Stimulated activated CD8-positive, alpha-beta memory T cell treated with anti-CD3 and anti-CD28 coated beads, Interleukin-15, amount 100 ng/mL, for 1 hour (primary cell): ENCODE measurements at places on chromosomes 12 and 14.

DNA sequence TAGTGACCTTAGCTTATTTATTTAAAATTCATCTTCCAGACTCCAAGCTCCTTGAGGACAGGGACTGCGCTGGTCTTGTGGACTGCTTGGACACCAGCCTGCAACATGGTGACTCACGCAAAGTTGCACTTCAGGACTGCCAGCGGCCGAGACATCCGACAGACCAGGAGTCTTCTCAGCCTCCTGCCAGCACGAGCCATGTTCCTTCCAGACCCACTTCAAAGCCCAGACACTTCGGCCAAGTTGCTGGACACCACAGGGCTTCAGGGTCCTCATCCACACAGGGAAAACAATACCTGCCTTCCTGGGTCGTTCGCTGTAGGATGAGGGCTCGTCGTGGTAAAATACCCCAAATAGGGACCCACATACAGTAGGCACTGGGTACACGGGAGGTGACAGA lies 88.7 kb downstream of the BCL11B start:
- no peak for DNase-seq

DNA sequence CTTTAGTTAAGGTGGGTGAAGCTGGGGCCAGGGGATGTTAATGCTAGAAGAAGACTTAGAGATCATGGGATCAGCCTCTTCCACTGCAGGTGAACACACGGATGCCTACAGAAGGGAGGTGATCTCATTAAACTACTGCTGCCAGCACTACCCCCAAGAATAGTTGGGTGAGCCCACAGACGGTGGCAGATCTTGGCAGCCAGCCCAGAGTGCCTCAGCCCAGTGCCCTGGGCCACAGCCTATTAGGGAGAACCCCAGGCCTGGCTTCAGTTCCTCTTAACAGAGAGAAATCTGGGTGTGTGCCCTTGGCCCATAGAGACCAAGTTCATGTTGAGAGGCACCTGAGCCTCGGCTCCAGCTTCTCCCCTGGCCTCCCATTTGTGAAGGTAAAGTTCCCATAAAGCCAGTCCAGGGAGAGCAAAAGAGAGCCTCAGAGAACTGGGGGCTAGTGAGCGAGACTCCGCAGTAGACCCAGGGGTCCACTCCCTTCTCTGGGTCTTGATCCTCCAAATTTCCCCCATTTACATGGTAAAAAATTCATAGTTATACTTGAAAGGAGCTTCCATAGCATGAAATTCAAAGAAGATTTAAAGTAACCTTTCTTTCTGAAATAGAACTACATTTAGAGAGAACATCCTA lies 125.0 kb upstream of the CCND2 start:
- DNase-seq, result no peak

DNA sequence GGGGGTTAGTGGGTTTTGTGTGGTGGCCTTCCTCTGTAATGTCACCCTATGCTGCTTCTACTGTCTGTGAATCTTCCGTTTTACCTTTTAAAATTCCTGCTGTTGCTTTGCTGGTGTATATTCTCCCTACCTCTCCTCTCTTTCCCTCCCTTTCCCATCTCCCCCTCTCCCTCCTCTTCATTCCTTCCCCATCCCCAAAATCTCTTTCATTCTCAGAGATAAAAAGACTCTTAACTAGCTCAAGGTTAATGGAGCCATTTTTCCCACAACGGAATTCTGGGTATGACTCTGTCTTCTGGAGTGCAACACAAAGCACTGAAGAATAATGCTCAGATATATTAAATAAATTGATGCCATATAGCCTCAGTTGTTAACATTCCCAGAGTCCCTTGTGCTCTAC lies 148.1 kb downstream of the EGLN3 start:
- no peak for DNase-seq

DNA sequence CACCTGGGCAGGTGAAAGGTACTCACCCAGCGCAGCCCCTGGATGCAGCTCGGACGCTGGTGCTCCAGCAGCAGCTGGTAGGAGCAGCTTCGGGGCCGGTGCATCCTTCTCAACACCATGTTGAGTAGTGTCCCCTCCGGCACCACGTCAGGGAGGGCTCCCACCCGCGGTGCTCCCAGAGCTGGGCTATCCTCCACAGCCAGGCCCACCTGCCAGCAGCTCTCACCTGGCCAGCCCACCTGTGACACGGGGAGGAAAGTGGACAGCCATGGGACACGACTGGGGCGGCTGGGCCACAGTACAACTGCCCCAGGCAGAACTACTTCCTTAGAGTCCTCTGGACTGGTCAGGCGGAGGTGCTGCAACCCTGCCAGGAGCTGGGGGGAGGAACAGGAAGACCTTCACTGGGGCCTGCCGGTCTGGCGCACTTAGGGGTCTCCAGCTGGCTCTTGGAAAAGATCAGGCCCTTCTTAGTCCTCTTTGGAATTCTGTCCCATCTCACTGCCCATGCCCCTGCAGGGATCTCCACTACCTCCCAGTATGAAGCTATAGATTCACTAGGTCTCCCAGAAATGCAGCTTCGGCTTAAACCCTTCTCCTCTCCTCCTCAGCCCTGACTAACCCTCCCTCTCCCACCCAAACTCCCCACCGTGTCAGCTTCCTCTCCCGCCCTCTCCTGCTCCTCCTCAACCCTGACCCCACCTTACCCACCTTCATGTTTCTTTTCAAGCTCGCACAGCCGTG lies 668 bp downstream of the RAPGEF3 start:
- no peak for DNase-seq

DNA sequence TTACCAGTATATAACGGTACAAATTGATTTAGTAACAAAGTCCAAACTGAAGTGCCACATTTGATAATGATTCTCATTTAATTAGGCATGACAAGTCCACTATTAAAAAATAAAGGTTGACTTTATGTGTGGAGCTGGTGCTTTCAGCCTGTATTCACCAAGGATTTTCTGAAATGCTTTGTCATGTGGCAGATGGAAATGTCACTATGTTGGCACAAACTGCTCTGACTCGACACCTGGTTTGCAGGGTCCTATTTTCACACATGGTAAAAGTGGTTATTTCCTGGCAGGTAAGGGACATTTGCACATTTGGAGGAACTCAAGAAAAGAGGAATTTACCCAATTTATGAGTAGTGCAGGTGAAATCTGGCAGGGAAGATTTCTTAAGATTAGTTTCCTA lies 572.6 kb upstream of the MDGA2 start:
- DNase-seq, result no peak

DNA sequence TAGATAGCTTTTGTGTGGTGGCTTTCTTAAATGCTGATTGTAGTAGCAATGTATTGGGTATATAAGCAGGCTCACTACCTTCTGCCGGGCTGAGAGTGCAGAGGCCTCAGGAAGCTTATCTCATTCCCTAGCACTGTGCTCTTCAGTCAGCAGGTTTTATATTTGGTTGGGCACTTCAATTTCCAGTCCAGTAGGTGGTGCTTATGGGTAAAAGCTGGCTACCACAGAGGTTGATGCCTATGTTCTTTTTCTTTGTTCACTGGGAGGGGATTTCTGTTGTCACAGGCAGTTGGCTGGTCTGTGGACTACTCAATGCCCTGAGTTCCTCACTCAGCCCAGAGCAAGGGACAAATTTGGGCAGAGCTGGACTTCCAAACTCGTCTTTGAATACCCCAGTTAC lies 43.0 kb upstream of the GLIPR1 start:
- no peak for DNase-seq

- no peak for DNase-seq
These were observed 2.6 kb downstream of the NOC4L start for GRCh38 chr12:132146772-132147422.

- no peak for DNase-seq
These were observed 110.1 kb upstream of the PELI2 start for GRCh38 chr14:56008150-56008549.
